Activated naive CD4-positive, alpha-beta T cell (primary cell): ENCODE measurements at places on chromosomes 4 and X.

DNA sequence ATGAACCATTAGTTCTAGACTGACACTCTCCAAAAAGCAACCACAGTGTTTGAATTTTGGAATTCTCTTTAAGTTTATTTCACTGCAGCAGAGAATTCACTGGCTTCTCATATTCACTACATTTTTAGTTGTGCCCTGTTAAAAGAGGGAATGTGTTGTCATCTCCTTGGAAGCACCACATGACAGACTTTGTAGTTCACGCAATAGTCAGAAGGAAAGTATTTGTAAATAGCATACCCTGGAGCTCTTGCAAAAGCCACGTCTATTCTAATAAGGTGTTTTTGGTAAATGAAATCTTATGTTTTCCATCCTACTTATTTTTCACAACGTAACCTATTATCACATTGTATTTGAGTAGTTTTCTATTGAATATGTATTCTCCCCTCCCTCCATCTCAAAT is 25.8 kb downstream of the DOCK11 start:
- DNase-seq = no peak

DNA sequence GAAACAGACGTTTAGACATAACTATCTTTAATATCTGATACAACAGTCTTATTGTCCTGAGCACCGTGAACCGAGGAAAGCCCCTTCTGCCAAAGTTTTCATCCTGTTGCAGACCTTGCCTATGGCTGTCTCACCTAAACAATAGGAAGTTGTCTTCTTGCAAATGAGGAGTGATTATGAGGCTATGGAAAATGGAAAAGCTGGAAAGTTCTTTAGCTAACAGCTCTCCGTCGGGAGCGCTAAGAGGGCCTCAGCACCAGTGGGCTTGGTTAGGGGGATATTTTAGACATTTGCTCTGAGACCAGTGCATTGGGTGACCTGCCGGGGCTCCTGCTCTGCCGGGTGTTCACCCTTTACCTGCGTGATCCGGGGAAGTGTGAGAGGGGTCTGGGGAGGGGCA is 28.4 kb downstream of the TMEM131L start:
- DNase-seq = no peak

- no peak for DNase-seq
Observed at GRCh38 chr4:70654605-70655011, 11.7 kb downstream of the JCHAIN start.

DNA sequence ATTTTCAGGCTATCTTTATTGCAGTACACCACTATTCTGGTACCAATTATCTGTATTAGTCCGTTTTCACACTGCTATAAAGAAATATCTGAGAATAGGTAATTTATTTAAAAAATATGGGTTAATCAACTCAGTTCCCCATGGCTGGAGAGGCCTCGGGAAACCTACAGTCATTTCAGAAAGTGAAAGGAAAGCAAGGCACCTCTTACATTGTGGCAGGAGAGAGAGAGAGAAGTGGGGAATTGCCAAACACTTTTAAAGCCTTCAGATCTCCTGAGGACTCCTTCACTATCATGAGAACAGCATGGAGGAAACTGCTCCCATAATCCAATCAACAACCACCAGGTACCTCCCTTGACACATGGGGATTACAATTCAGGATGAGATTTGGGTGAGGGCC is 54.7 kb downstream of the AMER1 start:
- DNase-seq = no peak

GRCh38 chr4:107319386-107319785 is 283.3 kb upstream of the DKK2 start:
- DNase-seq = no peak

- DNase-seq = peak; percentile 52
Observed at GRCh38 chrX:154546354-154547244, at the start of gene G6PD. TSS of gene G6PD (minus strand) at chrX:154546846. CDS start at chrX:154546155, 691 bp downstream.

- DNase-seq = no peak
Observed at GRCh38 chr4:188190461-188190860, 51.2 kb downstream of the TRIML1 start.

GRCh38 chr4:2624782-2625530 is 88.5 kb downstream of the FAM193A start:
- no peak for DNase-seq

DNA sequence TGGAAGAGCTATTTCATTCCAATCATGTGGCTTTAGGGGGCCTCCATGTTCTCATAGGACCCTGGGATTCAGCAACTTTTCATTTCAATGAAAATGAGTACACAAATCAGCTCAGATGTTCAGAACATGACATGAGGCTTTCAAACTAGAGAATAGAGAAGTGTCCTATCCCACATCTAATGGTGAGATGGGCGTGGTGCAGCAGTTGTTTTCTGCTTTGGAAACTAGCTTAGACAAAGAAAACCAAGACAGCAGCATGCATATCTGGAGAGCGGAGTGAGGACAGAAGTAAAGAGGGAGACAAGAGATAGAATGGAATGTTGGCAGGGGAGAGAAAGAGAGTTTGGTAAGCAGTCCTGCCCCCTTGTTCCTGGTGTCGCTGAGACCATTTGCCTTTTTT is 1009.1 kb upstream of the IGFBP7 start:
- no peak for DNase-seq

DNA sequence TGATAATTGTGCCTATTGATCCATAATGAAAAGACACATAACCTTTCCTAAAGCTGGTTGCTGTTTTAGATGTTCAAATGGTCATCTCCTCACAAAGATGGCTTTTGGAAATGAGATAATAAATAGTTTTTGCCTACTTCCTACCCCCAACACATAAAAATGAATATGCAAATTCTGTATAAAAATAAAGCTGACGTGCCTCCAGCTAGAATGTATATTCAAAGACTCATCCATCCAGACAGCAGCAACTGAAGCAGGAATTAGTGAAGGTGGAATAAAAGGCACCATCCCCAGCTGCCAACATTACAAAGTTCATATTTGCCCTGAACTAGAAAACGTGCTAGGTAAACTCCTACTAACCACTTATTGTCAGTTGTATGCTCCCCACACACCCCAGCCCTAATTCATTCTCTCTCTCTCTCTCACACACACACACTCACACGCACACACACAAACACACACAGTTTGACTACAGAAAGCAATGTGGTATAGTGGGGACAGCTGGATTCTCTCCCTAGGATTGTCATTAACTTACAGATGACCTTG is 53.6 kb downstream of the PCDH19 start:
- DNase-seq = no peak

- no peak for DNase-seq
Observed at GRCh38 chrX:54093571-54093970, 49.3 kb upstream of the PHF8 start.

GRCh38 chr4:182231496-182231895 is 11.7 kb upstream of the TENM3 start:
- DNase-seq = no peak

- DNase-seq = no peak
Observed at GRCh38 chr4:145216535-145216934, 36.1 kb upstream of the OTUD4 start.

DNA sequence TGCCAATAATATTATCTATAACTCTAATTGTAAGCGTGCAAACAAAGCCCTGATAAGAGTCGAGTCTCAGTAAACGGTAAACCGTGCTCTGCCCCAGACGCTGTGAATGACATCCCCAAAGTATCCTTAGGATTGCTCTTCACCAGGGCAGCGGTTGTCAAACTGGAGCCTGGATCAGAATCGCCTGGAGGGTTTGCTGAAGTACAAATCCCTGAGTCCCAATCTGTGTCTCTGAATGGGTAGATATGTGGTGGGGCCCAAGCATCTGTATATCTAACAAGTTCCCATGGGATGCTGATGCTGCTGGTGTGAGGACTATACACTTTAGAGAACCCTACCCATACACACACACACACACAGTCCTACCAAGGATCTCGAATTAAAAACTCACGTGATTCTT is 813 bp upstream of the APBB2 start:
- DNase-seq = no peak

DNA sequence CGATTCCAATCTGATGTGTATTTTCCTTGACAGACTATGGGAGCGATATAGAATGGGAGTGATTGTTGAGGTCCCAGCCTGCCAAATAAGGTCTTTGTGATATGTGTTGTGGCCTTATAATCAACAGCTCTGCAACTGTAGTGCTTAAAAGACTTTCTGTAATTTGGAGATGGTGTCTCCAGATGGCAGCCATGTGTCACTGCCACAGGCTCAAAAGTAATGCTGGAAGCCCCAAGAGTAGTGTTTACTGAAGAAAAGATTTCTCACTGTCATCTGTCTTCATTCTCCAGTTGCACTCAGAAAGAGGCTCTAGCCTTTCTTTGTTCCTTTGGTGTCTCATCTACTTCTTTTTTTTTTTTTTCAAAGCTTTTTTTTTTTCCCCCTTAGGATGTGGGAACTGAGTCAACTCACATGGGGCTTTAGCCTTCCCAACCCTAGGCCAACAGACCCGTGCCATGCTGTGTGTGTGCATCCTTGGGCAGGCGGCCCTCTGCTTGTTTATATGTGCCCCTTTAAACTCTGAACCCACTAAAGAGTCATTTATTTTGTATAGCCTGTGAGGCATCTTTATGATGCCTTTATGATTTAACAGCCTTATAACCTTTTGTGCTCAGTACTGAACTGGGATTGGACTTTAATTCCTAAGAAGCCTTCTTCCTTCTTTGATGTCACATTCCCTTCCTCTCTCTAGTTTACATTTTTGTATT is 15.6 kb downstream of the SRPX2 start:
- DNase-seq = no peak

DNA sequence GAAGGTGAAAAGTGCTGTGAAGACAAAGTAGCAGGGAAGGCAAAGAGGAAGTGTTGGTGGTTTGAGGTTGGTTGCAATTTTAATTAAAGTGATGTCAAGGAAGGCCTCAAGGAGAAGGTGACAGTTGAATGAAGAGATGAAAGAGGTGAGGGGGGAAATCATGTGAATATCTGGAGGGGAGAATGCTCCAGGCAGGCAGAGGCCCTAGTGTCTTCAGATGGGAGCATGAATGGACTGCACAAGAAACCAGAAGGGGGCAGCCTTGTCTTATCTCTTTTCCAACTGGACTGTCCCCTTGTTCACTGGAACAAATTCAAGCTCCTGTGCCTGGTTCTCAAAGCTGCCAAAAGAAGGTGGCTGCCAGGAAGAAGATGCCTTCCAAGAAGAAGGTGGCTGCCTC is 68.4 kb downstream of the MAOB start:
- no peak for DNase-seq

DNA sequence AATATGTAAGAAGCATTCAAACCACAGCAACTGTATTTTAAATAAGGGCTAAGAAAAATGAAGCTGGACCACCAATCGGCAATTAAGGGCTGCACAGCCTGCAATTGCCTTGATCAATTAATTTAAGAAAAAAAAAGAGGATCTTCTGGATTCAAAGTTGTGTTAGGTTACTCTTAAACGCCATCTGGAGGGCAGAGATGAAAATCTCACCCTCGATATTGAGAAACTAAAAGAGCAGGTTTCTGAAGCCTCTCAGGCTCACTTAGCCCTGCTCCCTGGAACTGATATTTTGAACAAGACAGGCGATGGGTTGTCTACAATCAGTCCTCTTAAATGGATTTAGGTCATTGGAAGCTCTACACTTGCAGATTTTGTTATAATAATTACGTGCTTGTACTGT is 579.4 kb downstream of the GRXCR1 start:
- DNase-seq = no peak

DNA sequence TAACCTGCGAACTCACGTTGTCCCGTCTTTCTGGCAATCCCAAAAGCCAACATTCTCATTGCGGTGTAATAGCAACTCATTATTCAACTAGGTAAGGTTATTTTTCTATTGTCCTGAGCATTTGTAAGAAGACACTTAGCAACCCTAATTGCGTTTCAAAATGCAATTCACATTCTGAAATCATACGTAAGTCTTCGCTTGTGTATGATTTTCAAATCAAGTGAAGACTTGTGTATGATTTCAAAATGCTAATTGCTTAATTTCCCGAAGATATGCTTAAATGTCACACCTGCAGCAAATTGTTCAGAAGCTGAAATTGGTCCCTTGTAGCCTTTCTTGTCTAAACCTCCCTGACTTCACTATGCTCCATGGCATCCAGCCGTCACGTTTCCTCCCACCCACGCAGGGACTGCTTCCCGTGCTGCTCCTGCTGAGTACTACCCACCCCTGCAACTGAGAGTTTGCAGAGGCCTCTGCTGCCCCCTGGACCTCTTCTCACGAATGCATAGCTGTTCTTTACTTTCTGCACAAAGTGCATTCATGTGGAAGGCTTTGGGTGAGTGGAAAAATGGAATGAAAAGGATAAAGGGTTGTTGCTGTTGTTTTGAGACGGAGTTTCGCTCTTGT is 40.8 kb upstream of the CLDN24 start:
- DNase-seq = no peak

GRCh38 chr4:72987741-72988729 is 81.5 kb downstream of the COX18 start:
- DNase-seq = no peak
